Temporal lobe (tissue), 4 donors: ENCODE measurements at places on chromosomes 6 and 20. TPM values are rescaled to one million over a fixed set of nuclear protein-coding genes. Genes with fewer than 3 reads are reported as not detected.

MROH8 gene
- 3.2 TPM for total RNA-seq

CLVS2 gene
- total RNA-seq, result 43.3 TPM

PHACTR1 gene
- 45.5 TPM for total RNA-seq

PI16 gene
- 0.25 TPM for total RNA-seq

CST3 gene
- total RNA-seq, result 87.5 TPM

EBF4 gene
- total RNA-seq, result 10.6 TPM

PI3 gene
- total RNA-seq, result not detected
